ENCODE measurements at places on chromosomes 6 and 20.
A peak's percentile ranks its signal among the peaks of the same experiment; 100 is the strongest.

DNA sequence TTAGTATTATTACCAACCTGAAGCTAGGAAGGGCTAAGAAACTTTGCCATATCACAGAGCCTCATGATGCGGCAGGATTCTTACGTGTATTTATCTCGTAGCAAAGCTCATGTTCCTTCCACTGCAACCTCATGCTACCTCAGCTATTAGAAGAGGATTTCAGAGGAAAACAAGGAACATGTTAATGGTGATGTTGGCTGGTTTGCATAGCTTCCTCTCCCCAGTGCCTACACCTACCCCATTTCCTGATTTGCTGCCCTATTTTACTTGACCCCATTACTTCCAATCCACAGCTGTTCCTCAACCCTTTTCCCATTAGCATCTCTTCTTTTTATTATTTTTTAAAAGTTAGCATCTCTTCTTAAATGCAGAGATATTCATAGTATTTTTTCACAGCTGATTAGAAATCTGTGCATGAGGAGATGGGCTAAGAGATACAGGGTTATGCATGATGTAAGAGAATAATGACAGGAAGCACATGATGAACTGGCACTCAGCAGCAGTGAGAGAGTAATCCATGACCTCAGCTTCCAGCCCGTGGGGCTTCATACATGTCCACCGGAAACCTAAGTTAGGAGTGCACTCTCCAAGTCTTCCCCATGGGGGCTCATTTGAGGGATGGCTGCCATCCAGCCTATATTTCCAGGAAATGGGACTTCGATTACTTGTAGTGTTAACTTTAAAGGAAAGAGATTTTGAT is 106.1 kb upstream of the ASF1A start:
- no peak for DNase-seq

GRCh38 chr6:73180763-73181619 is 44.3 kb downstream of the KHDC1L start:
- peak; percentile 89 for DNase-seq

DNA sequence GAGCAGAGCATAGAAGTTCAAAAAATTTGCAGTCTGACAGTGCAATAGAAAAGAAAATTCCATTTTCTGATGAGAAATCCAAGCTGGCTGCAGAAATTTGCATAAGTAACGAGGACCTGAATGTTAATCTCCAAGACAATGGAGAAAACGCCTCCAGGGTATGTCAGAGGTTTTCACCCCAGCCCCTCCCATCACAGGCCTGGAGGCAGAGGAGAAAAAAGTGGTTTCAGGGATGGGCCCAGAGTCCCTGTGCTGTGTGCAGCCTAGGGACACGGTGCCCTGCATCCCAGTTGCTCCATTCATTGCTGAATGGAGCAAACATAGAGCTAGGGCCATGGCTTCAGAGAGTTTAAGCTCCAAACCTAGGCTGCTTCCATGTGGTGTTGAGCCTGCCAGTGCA is 327.9 kb upstream of the KHDRBS2 start:
- DNase-seq = no peak

DNA sequence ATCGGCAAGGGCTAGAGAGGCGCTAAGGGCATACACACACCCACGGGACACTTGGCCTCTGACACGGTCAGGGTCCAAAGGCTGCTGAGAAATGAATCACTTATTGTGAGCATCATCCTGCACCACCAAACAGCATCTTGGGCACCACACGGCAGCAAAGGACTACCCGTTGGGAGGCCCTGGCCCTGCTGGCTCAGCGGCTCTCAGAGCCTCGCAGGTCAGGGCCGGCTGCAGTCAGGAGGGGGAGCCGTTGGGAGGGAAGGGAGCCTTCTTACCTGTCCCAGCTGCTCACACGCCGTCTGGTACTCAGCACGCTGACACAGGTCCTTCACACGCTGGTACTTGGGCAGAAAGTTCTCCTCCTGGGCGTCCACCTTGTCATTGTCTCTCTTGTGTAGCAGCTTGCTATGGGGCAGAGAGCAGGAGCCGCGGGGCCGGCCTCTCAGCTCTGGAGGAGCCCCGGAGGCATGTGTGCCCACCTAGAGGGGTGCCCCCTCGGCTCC is 109.0 kb downstream of the SULF2 start:
- no peak for DNase-seq

- no peak for DNase-seq
These were observed 14.5 kb upstream of the COL12A1 start for GRCh38 chr6:75220357-75220756.

DNA sequence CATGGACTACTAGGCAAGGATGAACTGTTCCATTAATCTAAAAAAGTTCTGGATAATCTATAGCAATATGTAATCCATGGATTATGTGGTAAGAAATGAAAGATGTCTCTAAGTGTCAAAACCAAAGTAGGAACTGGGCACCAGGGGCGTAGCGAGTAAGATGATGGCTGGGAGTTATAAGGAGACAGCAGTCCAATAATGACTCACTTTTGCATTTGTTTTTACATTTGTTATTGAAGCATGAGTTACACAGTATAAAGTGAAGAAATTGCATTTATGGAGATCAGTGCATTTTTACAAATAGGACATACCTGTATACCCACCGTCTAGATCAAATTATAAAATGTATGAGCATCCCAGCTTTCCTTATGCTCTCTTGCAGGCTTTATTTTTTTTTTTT is 878.5 kb upstream of the MAP3K7 start:
- no peak for DNase-seq

Measured in adipocyte (in vitro differentiated cells).